ENCODE measurements at places on chromosomes 7 and 10.
A peak's percentile ranks its signal among the peaks of the same experiment; 100 is the strongest.

DNA sequence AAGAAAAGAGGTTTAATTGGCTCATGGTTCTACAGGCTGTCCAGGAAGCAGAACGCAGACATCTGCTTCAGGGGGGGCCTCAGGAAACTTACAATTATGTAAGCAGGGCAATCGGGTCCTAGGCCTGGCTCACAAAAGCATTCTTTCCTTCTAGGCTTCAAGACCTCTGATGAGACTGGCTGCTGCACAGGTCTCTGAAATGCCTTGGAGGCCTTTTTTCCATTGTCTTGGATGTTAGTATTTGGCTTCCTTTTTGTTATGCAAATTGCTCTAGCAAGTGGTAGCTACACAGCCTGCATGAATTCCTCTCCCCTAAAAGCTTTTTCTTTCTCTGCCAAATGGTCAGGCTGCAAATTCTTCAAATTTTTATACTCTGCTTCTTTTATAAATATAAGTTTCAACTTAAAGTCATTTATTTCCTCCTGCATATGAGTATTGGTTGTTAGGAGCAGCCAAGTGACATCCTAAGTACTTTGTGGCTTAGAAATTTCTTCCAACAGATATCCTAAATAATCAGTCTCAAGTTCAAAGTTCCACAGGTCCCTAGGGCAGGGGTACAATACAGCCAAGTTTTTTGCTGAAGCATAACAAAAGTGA, 83.1 kb upstream of the SEMA3A start:
- DNase-seq, result no peak

- DNase-seq, result no peak
Observed at GRCh38 chr10:119782981-119783664, 57.3 kb downstream of the INPP5F start.

DNA sequence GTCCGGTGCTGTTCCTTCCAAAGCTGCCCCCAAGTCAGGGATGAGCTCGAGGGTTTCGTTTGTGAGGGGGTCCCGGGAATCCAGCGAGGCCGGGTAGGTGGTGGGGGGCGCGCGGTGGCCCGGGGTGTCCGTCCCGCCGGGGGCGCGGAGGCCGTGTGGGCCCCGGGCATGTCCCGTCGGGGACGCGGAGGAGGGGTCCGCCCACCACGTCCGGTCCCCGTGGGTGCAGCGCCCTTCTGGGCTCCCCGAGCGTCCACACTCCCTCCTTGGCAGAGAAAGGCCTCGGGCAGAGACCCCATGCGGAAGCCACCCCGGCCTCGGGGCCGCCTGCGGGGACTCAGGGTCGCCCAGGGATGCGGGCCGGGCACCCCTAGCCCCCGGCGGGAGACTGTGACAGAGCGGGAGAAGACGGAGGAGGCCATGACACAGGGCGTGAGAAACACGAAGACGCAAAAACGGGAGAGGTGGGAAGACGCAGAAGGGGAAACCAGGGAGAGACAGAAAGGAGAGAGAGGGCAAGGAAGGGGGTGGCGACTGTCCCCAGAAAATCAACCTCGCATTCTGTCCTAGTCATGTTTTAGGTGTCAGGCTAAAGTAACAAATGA, 640 bp upstream of the ZNF425 start:
- peak; percentile 60 for DNase-seq

GRCh38 chr7:105213611-105214010, 175.1 kb downstream of the SRPK2 start:
- no peak for DNase-seq

- no peak for DNase-seq
Observed at GRCh38 chr7:73602721-73603651, 21.3 kb downstream of the MLXIPL start.
